ENCODE measurements at places on chromosomes 7 and 10. TPM values are rescaled to one million over a fixed set of nuclear protein-coding genes. Genes with fewer than 3 reads are reported as not detected.

The CHCHD2 gene
- total RNA-seq, result 368 TPM

The PANK1 gene
- total RNA-seq, result 6.3 TPM

The VAX1 gene
- total RNA-seq, result not detected

The ZNF736 gene
- 9.0 TPM for total RNA-seq

The ZNF25 gene
- 5.2 TPM for total RNA-seq

The HOXA3 gene
- 12.0 TPM for total RNA-seq

GRCh38 chr10:101079874-101080273 is 18.1 kb downstream of the KAZALD1 start:
- peaks cover 15% of the 10 kb centered on the region for H3K27me3 ChIP-seq
- DNase-seq, result no peak
- no peaks in the 10 kb centered on the region for H3K4me1 ChIP-seq
- no peak overlapping the region for H3K27ac ChIP-seq
- H3K4me3 ChIP-seq, result no peak overlapping the region

- no peaks in the 10 kb centered on the region for H3K4me1 ChIP-seq
- H3K27ac ChIP-seq, result no peak overlapping the region
- no peaks in the 10 kb centered on the region for H3K27me3 ChIP-seq
- no peaks in the 10 kb centered on the region for H3K36me3 ChIP-seq
- H3K4me3 ChIP-seq, result no peak overlapping the region
These were observed 11.5 kb downstream of the SCRN1 start for GRCh38 chr7:29977886-29978651.

DNA sequence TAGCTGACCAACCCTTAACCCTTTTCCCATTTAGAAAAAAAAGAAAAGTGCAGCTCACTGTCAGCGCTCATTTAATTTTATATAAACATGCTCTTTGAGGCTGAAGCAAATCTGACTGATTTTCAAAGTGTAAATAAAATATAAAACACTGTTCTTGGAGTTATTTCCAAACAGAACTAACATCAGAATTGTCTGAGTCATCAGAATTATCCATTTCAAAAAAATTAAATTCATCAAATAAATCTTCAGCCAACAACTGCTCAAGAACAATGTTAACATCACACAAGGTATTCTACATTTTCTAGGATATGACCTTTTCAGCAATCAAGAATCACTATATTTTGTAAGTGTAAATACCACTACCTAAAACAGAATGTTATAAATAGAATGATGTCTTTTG is 93.6 kb downstream of the MAGI2 start:
- H3K27ac ChIP-seq, result no peak overlapping the region
- DNase-seq, result no peak

DNA sequence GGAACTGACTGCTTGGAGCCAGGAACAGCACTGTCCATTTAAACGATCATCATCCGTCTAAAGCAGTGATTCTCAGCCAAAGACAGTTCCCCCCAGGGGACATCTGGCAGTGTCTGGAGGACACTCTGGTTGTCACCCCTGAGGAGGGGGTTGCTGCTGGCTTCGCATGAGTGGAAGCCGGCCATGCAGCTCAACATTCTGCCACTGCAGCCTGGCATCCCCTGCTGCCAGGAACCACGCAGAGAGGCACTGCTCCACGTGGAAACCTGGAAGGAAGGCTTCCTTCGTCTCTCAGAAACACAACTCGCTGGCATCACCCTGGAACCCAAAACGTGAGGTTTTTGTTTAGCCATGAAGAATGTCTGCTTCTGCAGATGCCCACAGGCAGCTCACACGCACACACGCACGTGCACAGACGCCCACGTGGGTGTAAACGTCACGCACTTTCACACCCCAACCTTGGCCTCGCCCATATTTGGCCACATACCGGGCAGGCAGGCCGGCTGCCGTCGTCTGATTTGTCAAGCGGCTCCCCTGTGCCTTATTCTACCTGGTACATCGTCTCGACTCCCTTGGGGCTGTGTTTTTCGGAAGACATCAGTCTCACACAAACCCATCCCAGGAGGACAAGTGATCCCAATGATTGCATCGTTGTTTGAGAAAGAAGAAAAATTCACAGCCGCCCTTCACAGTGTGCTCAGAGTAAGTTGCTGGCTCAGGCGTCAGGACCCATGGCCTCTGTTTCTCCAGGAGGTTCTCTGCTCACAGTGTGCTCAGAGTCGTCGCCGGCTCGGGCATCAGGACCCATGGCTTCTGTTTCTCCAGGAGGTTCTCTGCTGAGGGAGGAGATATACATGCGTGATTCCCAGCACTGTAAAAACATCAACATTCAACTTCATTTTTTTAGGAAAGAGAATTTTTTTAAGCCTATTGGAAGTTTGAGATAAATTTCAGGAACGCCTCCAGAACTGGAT is 127.2 kb upstream of the PPP2R2D start:
- H3K27ac ChIP-seq, result no peak overlapping the region
- no peaks in the 10 kb centered on the region for H3K4me1 ChIP-seq
- no peaks in the 10 kb centered on the region for H3K27me3 ChIP-seq
- no peaks in the 10 kb centered on the region for H3K36me3 ChIP-seq

- H3K36me3 ChIP-seq, result no peaks in the 10 kb centered on the region
- no peak overlapping the region for H3K4me3 ChIP-seq
These were observed 50.5 kb downstream of the CDK6 start for GRCh38 chr7:92785923-92786322.

- no peak overlapping the region for H3K27ac ChIP-seq
- H3K27me3 ChIP-seq, result no peaks in the 10 kb centered on the region
- H3K4me3 ChIP-seq, result no peak overlapping the region
- H3K36me3 ChIP-seq, result no peaks in the 10 kb centered on the region
- H3K4me1 ChIP-seq, result no peaks in the 10 kb centered on the region
- DNase-seq, result no peak
These were observed 41.4 kb upstream of the CD36 start for GRCh38 chr7:80596933-80597517.

- H3K27ac ChIP-seq, result no peak overlapping the region
- no peaks in the 10 kb centered on the region for H3K36me3 ChIP-seq
- H3K4me3 ChIP-seq, result no peak overlapping the region
- no peaks in the 10 kb centered on the region for H3K4me1 ChIP-seq
- no peak for DNase-seq
These were observed 218.6 kb downstream of the CELF2 start for GRCh38 chr10:11236234-11236633.

DNA sequence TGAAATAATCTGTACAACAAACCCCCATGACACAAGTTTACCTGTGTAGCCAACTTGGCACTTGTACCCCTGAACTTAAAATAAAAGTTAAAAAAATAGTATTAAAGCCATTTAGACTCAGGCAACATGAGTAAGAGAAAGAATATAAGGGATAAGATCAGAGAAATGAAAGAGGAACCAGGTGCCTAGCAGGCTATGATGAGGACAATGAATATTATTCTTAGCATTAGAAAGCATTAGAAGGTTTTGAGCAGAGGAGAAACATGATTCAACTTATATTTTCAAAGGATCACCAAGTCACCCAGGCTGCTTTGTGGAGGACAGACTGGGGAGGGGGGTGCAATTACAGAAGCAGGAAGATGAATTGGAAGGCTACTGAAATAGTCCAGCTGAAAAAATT is 48.1 kb upstream of the TES start:
- no peak for DNase-seq
- H3K4me3 ChIP-seq, result no peak overlapping the region
- no peak overlapping the region for H3K27ac ChIP-seq
- no peaks in the 10 kb centered on the region for H3K36me3 ChIP-seq
- H3K4me1 ChIP-seq, result no peaks in the 10 kb centered on the region
- no peaks in the 10 kb centered on the region for H3K27me3 ChIP-seq

- peak overlapping the region; percentile 88 for H3K27ac ChIP-seq
- no peak overlapping the region for H3K4me3 ChIP-seq
- peak; percentile 85 for DNase-seq
- H3K36me3 ChIP-seq, result no peaks in the 10 kb centered on the region
These were observed 33.4 kb downstream of the OGDH start for GRCh38 chr7:44639671-44640321.

- H3K27ac ChIP-seq, result peak overlapping the region; percentile 28
- DNase-seq, result no peak
- H3K4me3 ChIP-seq, result no peak overlapping the region
- H3K4me1 ChIP-seq, result peaks cover 50% of the 10 kb centered on the region
- H3K36me3 ChIP-seq, result no peaks in the 10 kb centered on the region
These were observed 38.4 kb downstream of the ARID5B start for GRCh38 chr10:61939902-61940301.

- no peaks in the 10 kb centered on the region for H3K27me3 ChIP-seq
- no peak for DNase-seq
- H3K4me3 ChIP-seq, result no peak overlapping the region
- peak overlapping the region; percentile 68 for H3K27ac ChIP-seq
- H3K36me3 ChIP-seq, result no peaks in the 10 kb centered on the region
These were observed 89.0 kb upstream of the STEAP4 start for GRCh38 chr7:88395715-88396114.

GRCh38 chr10:17872191-17873091 is 63.3 kb downstream of the MRC1 start:
- H3K27me3 ChIP-seq, result no peaks in the 10 kb centered on the region
- H3K27ac ChIP-seq, result no peak overlapping the region
- H3K4me1 ChIP-seq, result no peaks in the 10 kb centered on the region

DNA sequence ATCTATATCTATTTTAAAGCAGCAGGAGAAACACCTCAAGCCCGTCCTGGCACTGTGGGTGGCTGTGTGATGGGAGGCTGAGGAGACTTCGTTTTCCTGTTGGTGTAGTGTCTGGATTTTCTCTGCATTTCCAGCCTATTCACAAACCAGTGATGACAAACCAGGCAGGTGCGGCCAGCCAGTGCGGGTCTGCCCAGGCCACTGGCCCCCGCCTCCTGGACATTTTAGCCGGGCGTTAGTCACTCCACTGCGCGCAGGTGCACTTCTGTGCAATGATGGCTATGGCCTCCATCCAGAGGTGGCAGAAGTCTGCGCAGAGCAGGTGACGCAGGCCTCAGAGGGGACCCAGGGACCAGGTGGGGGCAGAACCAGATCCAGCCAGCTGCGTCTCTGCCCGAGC is 64.9 kb upstream of the PITRM1 start:
- no peak overlapping the region for H3K27ac ChIP-seq
- no peak for DNase-seq
- H3K27me3 ChIP-seq, result no peaks in the 10 kb centered on the region
- no peak overlapping the region for H3K4me3 ChIP-seq

DNA sequence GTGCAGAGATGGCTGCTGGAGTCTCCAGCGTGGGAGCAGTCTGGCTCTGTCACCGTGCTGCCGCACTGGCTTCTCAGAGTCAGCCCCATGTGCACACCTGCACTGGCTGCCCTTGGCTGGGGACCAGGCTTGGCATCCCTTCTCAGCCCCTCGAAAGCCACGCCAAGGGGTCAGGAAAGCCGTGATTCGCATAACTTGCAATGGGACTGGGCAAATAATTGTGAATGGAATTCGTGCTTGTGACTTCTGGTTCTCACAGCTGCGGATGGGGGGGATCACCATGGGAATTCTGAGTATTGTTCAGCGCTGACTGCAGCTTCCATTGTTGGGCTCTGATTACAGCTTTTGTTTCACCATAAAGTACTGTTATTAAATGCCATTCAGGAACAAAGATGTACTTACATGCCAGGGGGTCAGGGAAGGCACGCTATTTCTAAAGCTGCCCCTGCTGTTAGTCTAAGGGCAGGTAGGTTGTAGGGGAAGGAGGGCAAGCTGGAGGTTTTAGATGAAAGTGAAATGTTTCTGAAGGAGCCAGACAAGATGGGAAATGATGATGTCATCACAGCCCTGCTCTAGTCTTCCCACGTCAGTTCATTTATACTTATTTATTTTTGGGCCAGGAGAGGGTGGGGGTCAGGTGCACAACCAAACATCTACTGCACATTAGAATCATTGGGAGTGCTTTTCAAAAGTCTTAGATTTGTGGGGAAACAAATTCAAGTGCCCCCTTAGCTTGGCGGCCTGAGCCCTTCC is 5.8 kb upstream of the PLEKHA1 start:
- peaks cover 5% of the 10 kb centered on the region for H3K4me1 ChIP-seq
- H3K27me3 ChIP-seq, result peaks cover 9% of the 10 kb centered on the region
- H3K36me3 ChIP-seq, result no peaks in the 10 kb centered on the region
- H3K4me3 ChIP-seq, result no peak overlapping the region
- no peak overlapping the region for H3K27ac ChIP-seq

- peak; percentile 95 for DNase-seq
- H3K36me3 ChIP-seq, result peaks cover 4% of the 10 kb centered on the region
- H3K27me3 ChIP-seq, result no peaks in the 10 kb centered on the region
These were observed 13.8 kb upstream of the SEC24C start for GRCh38 chr10:73730153-73730906.

- H3K4me3 ChIP-seq, result no peak overlapping the region
- no peaks in the 10 kb centered on the region for H3K27me3 ChIP-seq
- no peak overlapping the region for H3K27ac ChIP-seq
These were observed 110.6 kb downstream of the KCNMA1 start for GRCh38 chr10:77526868-77527617.

- no peak for DNase-seq
- H3K36me3 ChIP-seq, result no peaks in the 10 kb centered on the region
- H3K4me3 ChIP-seq, result no peak overlapping the region
- peaks cover 13% of the 10 kb centered on the region for H3K4me1 ChIP-seq
- H3K27me3 ChIP-seq, result peaks cover 8% of the 10 kb centered on the region
- no peak overlapping the region for H3K27ac ChIP-seq
These were observed 16.4 kb downstream of the GHRHR start for GRCh38 chr7:30980194-30980593.

Measured in endothelial cell of umbilical vein (primary cell).